Esophagus muscularis mucosa (tissue), 4 donors: ENCODE measurements at places on chromosomes 11 and 22. TPM values are rescaled to one million over a fixed set of nuclear protein-coding genes. Genes with fewer than 3 reads are reported as not detected.

GRCh38 chr11:36073411-36074203 is 129.7 kb downstream of the LDLRAD3 start:
- H3K27me3 ChIP-seq, result no peaks in the 10 kb centered on the region
- no peaks in the 10 kb centered on the region for H3K36me3 ChIP-seq
- H3K27ac ChIP-seq, result no peak overlapping the region
- no peak for DNase-seq
- H3K4me3 ChIP-seq, result no peak overlapping the region
- peaks cover 19% of the 10 kb centered on the region for H3K4me1 ChIP-seq

DNA sequence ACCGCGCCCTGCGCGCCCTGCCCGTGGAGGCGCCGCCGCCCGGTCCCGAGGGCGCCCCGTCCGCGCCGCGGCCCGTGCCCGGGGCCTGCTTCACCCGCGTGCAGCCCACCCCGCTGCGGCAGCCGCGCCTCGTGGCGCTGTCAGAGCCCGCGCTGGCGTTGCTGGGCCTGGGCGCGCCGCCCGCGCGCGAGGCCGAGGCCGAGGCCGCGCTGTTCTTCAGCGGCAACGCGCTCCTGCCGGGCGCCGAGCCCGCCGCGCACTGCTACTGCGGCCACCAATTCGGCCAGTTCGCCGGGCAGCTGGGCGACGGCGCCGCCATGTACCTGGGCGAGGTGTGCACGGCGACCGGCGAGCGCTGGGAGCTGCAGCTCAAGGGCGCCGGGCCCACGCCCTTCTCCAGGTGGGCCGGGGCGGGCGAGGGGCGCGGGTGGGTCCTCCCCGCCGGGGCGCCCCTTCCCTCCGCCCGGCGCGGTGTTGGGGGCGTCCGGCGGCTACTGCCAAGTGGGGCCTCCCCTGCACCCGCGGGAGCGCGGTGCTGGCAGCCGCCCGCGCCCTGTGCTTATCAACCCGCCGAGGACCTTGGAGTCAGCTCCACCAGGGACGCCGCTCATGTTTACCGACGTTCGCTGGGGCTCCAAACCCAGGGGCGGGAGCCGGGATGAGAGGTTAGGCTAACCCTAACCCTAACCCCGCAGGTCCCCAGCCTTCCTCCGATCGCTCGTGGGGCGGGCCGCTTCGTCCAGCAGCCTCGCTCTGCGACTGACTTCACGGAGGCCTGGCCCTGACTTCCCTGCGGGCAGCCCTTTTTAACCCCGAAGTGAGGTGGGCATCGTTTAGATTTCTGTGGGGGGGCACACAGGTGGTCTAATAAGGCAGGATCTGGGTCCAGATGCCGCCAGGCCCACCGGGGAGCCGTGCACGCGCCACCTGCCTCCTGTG is 649 bp downstream of the SELENOO start:
- peak overlapping the region; percentile 96 for H3K4me3 ChIP-seq
- DNase-seq, result no peak
- H3K36me3 ChIP-seq, result peaks cover 38% of the 10 kb centered on the region
- peak overlapping the region; percentile 83 for H3K27ac ChIP-seq
- H3K27me3 ChIP-seq, result no peaks in the 10 kb centered on the region
- peaks cover 25% of the 10 kb centered on the region for H3K4me1 ChIP-seq

DNA sequence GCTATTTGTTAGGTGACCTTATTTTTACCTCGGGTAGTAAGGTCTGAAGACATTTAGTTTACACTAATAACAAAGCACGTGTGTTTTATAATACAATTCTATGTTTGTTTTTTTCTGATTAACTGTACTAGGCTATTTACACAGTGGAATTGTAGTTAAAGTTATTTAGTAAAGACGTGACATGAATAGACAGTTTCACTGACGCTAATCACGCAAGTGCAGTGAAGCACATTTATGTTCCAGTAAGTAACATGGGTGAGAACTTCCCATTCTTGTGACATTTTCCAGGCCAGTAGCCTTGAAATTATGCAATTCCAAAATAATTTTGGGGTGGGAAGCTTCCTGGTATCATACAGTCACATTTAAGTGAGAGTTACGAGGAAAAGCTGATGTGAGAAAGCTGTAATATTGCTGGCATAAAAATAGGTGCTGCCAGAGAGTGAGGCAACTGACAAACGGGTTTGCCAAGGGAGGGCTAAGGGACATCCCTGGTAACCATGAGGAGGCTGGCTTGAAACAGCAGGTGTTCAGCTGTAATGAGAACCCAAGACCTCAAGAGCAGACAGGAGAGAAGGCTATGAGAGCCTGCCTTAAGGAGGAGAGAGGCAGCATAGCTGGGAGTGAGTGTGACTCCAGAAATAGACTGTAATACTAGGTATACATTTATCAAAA is 378.8 kb downstream of the DCDC1 start:
- H3K27me3 ChIP-seq, result no peaks in the 10 kb centered on the region
- no peaks in the 10 kb centered on the region for H3K36me3 ChIP-seq
- no peak overlapping the region for H3K27ac ChIP-seq
- no peaks in the 10 kb centered on the region for H3K4me1 ChIP-seq
- DNase-seq, result no peak
- no peak overlapping the region for H3K4me3 ChIP-seq

DNA sequence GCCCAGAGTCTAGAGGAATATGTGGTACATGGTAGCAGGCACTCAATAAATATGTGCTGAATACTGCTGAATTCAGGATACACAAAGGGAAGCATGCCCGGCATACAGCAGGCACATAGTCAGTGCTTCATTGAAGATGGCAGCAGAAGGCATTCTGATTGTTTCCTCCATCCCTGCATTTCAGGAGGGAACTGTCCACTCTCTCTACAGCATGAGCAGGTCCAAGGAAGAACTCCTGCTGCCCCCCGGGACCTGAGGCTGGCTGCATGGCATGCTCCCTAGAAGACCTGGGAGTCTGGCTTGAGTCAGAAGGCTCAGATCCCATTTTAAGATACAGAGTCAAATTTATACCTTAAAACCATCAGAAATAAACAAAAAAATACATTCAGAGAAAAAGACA is 319.3 kb upstream of the NARS2 start:
- H3K4me3 ChIP-seq, result no peak overlapping the region
- no peak for DNase-seq
- H3K36me3 ChIP-seq, result no peaks in the 10 kb centered on the region
- H3K27me3 ChIP-seq, result no peaks in the 10 kb centered on the region

DNA sequence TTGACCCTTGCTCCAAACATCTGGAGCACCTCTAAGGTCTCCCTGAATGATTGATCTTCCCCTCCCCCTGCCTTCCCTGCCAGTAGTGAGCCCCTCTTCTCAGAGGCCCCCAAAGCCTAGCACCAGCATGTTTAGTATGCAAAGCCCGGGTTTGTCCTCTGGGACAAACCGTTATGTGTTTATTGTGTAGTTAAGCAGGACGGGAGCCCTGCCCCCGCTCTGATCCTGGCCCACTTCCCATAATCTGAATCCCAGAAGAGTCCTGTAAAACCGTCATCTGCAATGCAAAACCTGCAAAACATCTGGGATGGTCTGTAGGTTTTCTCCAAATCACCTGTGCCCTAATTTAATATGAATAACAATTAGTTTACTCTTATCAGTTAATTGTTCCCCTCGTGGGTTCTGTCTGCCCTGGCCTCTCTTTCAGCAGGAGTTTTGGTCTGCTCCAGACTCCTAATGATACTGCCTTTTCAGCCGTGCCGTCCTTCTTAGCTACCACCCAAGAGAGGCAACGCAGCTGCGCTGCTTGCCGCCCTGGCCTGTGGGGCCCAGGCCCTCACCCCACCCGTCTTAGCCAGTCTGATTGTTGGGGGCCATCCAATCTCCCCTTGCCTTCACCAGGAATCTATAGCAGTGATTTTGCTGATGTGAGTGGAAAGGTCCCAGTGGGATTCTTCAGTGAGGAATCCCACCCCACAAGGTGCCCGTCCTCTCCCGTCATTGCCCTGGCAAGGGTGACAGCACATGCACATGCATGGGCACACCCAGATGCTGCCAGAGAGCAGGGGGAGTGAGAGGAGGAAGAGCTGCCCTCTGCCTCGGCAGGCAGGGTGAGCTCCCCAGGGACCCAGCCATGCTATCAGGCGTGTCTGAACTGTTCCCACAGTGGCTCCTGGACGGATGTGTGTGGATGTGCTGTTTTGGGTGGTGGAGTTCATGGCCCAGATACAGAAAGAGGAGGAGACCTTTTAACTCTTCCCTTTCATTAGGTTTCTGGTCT is 3.0 kb upstream of the B3GAT1 start:
- H3K27me3 ChIP-seq, result peaks cover 86% of the 10 kb centered on the region
- peaks cover 26% of the 10 kb centered on the region for H3K4me1 ChIP-seq
- H3K36me3 ChIP-seq, result no peaks in the 10 kb centered on the region
- no peak overlapping the region for H3K27ac ChIP-seq
- no peak for DNase-seq

The BTG4 gene
- not detected for total RNA-seq

The ACTN3 gene
- not detected for total RNA-seq

The NECTIN1 gene
- total RNA-seq, result 2.4 TPM

- peaks cover 82% of the 10 kb centered on the region for H3K4me1 ChIP-seq
- no peak overlapping the region for H3K4me3 ChIP-seq
Observed at GRCh38 chr11:123174196-123175183, 20.6 kb downstream of the CLMP start.

DNA sequence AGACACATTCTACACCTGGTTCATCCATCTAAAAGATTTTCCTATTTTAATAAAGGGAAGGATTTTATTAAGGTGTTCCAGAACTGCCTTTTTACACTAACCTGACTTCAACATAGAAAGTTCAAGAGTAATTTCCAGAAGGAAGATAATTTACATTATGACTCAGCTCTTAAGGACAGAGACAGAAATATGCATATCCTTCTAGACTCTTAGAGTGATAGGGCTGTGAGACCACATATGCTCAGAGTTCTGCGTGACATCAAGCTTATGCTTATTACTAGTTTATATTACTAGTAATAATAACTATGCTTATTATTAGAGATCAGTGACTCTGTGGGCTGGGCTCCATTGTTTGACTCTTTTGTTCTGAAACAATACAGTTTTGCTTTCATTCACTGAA is 4.6 kb downstream of the PDGFD start:
- H3K27me3 ChIP-seq, result no peaks in the 10 kb centered on the region
- peaks cover 4% of the 10 kb centered on the region for H3K4me1 ChIP-seq
- no peak overlapping the region for H3K27ac ChIP-seq

GRCh38 chr22:46564084-46564714 is 26.8 kb upstream of the CELSR1 start:
- no peaks in the 10 kb centered on the region for H3K27me3 ChIP-seq
- H3K4me3 ChIP-seq, result no peak overlapping the region
- no peak overlapping the region for H3K27ac ChIP-seq
- peaks cover 14% of the 10 kb centered on the region for H3K4me1 ChIP-seq
- DNase-seq, result no peak

The MUC5AC gene
- not detected for total RNA-seq

The TMPRSS6 gene
- total RNA-seq, result not detected

DNA sequence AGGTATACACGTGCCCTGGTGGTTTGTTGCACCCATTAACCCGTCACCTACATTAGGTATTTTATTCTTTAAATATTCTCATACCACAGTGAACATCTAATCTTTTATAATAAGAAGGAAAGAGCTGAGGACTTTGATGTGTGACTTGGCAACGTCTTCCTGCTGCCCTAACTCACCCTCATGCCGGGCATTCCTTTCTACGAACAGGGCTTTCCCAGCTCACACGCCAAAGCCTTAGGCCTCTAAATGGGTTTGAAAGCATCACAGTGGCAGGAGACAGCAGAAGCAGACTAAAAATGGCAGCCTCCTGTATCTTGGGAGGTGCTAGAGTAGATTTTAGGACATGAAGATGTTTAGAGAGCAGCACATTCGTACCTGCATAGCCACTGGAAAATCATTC is 52.6 kb downstream of the CLTCL1 start:
- peaks cover 25% of the 10 kb centered on the region for H3K36me3 ChIP-seq
- no peak overlapping the region for H3K4me3 ChIP-seq
- DNase-seq, result no peak
- peaks cover 13% of the 10 kb centered on the region for H3K4me1 ChIP-seq
- no peaks in the 10 kb centered on the region for H3K27me3 ChIP-seq
- peak overlapping the region; percentile 69 for H3K27ac ChIP-seq

GRCh38 chr11:35293035-35293434 is 126.3 kb downstream of the SLC1A2 start:
- H3K4me3 ChIP-seq, result no peak overlapping the region
- no peak for DNase-seq
- H3K4me1 ChIP-seq, result no peaks in the 10 kb centered on the region
- H3K27ac ChIP-seq, result no peak overlapping the region
- H3K36me3 ChIP-seq, result no peaks in the 10 kb centered on the region

DNA sequence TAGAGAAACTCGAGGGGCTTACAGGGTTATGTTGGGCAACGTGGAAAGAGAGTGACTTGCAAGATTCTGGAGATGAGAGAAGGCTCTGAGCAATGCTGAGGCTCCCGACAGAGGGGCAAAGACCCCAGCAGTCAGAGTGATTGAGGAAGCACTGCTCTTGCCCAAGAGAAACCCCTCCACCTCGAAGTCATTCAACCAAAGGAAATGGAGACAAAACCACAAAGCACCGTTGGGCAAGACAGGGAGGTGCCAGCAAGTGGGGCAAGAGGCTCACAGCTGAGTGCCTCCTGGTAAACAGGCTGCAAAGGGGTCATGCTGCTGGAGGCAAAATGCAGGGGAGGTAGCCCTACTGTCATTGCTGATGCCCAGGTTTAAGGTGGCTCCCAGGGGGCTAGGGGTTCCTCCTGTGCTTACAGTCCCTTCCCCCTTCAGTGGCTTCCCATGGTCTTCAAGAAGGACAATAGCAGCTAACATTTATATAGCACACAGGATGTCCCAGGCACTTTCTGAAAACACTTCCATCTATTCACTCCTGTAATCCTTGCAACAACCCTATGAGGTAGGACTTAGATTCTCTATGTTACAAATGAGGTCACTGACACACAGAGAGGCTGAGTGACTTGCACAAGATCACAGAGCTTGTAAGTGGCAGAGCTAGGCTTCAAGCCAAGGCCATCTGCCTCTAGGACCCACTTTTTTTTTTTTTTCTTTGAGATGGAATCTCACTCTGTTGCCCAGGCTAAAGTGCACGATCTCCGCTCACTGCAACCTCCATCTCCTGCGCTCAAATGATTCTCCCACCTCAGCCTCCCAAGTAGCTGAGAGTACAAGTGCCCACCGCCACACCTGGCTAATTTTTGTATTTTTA is 18.1 kb upstream of the MYH9 start:
- peaks cover 17% of the 10 kb centered on the region for H3K4me1 ChIP-seq
- H3K4me3 ChIP-seq, result no peak overlapping the region
- no peak overlapping the region for H3K27ac ChIP-seq
- DNase-seq, result no peak
- no peaks in the 10 kb centered on the region for H3K27me3 ChIP-seq
- no peaks in the 10 kb centered on the region for H3K36me3 ChIP-seq

- H3K27ac ChIP-seq, result no peak overlapping the region
- H3K36me3 ChIP-seq, result no peaks in the 10 kb centered on the region
- peaks cover 9% of the 10 kb centered on the region for H3K4me1 ChIP-seq
- no peaks in the 10 kb centered on the region for H3K27me3 ChIP-seq
Observed at GRCh38 chr11:16296273-16296672, 60.1 kb downstream of the SOX6 start.

The ADM2 gene
- total RNA-seq, result under 0.01 TPM

The DGCR6L gene
- total RNA-seq, result 58.5 TPM

The LMO1 gene
- not detected for total RNA-seq

The CASP5 gene
- not detected for total RNA-seq

The CHRDL2 gene
- not detected for total RNA-seq

The SYTL2 gene
- 10.4 TPM for total RNA-seq
